ENCODE measurements at places on chromosomes 16 and 17.

- no peak for DNase-seq
Measured at GRCh38 chr16:57527610-57528360, 8.6 kb downstream of the CCDC102A start.

GRCh38 chr17:12965988-12966387 lies 51.8 kb downstream of the ELAC2 start:
- no peak for DNase-seq

DNA sequence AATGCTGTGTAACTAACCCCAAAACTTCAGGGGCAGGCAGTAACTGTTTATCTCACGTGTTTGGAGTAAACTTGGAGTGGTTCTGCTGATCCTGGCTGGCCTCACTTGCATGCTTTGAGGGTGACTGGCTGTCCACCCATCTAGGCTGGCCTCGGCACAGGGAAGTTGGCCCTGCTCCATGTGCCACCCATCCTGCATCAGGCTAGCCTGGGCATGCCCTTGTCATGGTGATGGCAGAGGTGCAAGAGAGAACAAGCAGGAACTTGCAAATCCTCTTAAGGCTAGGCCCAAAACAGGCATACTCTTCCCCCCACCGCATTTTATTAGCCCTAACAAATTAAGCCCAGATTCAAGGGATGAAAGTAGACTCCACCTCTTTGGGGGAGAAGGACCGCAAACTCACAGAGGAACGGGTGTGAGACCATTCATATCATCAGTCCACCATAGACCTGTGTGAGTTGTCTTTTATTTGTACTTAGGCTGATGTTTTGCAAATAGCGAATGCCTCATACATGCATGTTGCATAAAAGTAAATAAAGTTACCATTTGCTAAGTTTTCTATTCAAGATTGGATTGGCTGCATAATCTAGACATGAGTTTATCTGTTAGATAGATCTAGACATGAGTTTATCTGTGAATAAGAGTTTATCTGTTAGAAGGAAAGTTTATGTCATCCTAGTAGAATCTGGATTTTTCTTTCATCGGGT lies 221.0 kb downstream of the CCDC182 start:
- DNase-seq, result no peak

GRCh38 chr17:79607940-79608623 lies 2.8 kb downstream of the RBFOX3 start:
- DNase-seq, result peak; percentile 66

DNA sequence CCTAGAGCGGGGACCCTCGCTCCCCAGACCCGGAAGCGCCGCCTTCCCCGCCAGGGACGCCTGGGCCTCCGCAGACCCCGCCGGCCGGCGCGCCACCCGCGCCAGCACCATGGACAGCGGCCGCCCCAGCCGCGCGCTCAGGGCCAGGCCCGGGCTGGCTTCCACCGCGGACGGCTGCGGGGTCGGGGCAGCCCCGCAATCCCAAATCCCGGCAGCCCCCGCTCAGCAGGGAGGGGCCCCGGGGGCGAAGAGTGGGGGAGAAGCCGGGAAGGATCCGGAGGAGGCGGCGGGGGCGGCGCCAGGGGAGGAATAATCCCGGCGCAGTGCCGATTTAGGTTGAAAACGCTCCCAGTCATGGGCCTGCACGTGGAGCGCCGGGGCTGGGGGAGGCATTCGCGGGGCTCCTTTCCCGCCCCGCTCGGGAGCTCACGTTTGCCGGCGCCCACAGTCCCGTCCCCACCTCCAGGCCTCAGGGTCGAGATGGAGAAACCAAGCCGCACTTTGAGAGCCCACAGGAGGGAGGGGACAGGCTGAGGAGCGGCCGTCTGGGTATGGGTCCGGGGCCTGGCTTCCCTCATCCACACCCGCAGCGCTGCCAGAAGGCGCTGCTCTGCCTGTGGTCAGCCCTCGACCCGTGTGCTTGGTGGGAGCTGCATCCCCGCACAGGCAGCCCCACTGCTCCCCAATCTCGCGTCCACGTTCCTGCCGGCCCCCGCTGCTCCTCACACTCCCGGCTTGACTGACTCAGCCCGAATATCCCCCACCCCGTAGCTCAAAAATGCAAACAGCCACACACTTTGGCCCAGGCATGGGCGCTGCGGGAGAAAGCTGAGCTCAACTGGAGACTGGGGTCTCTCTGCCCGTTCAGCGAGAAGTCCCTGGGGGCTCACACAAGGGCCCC lies 4.7 kb downstream of the FBXL16 start:
- DNase-seq, result no peak

- DNase-seq, result peak; percentile 90
Measured at GRCh38 chr16:80806927-80807340, 2.5 kb upstream of the CDYL2 start.

GRCh38 chr17:332023-332422 lies 20.6 kb downstream of the RPH3AL start:
- DNase-seq, result no peak

GRCh38 chr17:63116228-63116627 lies 150.2 kb downstream of the TANC2 start:
- no peak for DNase-seq

DNA sequence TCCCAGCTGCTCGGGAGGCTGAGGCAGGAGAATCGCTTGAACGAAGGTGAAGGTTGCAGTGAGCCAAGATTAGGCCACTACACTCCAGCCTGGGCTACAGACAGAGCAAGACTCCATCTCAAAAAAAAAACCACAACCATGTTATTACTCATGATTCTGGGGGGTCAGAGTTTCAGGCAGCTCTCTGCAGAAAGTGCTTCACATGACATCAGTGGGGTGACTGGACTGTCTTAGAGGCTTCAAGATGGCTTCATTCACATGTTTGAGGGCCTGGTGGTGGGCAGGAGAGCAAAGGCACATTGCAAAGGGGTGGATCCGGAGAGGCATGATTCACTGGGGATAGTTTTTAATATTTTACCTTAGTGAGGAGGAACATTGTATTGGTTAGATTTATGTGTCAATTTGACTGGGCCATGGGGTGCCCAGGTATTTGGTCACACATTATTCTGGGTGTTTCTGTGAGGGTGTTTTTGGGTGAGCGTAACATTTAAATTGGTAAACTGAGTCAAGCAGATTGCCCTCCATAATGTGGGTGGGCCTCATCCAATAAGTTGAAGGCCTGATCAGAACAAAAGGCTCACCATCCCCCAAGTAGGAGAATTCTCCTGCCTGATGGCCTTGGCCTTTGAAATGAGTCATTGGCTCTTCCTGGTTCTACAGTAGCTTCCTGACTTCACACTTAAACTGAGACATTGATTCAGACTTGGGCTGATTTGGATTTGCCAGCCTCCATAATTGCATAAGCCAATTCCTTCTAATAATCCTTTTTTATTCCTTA lies 109.8 kb downstream of the GOSR1 start:
- DNase-seq, result no peak

- DNase-seq, result no peak
Measured at GRCh38 chr17:72407336-72407909, 286.6 kb downstream of the SOX9 start.

GRCh38 chr17:62706598-62707424 lies 79.3 kb downstream of the MRC2 start:
- no peak for DNase-seq

DNA sequence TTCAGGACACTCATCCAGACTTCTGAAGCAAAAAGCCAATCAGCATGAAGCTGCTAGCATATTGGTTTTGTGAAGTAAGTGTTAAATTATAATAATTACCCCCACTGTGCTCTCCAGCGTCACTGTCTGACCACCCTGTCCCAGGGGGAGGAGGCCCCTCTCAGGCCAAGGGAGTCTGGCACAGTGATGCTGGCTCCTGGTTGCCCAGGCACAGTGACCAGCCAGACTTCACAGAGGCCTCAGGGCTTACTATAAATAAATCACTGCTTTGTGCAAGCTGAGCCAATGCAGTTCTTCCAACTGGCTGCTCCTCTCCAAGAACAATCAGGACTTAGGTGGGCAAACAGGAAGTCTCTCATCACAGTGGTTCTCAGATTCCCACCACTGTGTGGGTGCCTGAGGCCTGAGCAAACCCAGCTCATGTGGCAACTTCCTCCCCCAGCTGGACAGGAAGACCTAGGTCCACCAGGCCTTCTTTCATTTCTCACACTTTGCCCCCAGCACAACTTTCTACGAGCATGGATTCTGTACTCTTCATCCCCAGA lies 1.7 kb upstream of the DBNDD1 start:
- no peak for DNase-seq

DNA sequence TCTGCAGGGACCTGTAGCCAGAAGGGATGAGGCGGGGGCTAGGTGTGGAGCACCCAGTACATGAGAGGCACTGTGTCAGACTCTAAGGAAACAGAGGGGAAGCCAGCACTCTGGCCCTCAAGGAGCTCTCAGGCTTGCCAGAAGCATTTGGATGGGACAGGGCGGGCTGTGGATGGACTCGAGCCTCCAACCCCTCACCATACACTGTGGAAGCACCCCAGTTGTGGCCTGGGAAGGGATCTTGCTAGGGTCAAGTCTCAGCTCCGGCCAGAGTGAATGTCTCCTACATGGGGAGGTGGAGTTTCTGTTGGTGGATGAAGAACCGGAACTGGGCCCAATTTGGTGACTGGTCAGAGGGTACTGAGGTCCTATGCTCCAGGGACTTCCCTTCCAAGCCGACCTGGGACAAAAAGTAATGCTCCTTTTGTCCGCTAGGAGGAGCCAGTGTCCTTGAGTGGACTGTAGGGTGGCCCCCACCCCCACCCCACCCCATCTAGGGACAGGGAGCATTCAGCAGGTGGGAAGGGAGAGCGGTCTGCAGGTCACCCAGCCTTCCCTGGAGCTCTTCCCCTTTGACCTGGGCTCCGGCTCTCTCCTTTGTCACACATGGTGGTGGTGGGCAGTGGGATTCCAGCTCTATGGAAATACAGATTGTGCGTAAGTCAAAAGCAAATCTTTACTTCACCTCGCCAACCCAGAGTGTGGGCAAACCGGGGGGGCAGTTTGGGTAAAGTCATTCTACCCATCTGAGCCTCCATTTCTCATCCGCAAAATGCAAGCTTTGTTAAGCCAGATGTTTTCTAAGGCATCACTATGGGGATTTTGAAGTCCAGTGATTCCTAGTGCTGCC lies 20.4 kb upstream of the PHB1 start:
- DNase-seq, result peak; percentile 52

DNA sequence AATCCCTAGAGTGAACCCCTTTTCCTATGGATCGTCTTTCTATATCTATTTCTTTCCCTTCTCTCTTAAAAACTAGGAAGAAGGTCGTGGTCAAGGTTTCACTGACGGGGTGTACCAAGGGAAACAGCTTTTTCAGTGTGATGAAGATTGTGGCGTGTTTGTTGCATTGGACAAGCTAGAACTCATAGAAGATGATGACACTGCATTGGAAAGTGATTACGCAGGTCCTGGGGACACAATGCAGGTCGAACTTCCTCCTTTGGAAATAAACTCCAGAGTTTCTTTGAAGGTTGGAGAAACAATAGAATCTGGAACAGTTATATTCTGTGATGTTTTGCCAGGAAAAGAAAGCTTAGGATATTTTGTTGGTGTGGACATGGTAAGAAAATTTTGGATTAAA lies 9.6 kb downstream of the CYLD start:
- no peak for DNase-seq

GRCh38 chr17:43732958-43733357 lies 25.6 kb downstream of the SOST start:
- DNase-seq, result no peak

- peak; percentile 82 for DNase-seq
Measured at GRCh38 chr16:11423315-11424117, 78.3 kb downstream of the RMI2 start.

- no peak for DNase-seq
Measured at GRCh38 chr17:596763-597644, 117.6 kb downstream of the VPS53 start.

- peak; percentile 22 for DNase-seq
Measured at GRCh38 chr16:89827383-89828198, 684 bp upstream of the SPIRE2 start.

DNA sequence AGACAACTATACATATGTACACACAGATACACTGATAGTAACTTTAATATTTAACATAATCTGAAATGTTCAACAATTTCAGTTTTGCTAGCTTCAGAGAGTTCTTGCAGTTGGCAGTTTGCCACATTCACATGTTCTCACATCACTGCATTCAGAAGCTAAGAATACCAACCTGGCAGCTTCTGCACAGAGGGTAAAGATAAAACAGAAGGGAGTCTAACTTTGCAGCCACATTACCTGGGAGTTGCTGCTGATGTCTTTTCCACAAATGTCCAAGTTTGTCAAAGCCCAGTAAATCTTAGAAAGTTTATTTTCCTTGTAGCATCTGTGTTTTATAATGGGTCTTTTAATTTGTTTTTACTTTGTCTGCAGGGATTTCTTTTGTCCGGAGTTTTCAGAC lies 332.0 kb downstream of the BCAS3 start:
- DNase-seq, result no peak

DNA sequence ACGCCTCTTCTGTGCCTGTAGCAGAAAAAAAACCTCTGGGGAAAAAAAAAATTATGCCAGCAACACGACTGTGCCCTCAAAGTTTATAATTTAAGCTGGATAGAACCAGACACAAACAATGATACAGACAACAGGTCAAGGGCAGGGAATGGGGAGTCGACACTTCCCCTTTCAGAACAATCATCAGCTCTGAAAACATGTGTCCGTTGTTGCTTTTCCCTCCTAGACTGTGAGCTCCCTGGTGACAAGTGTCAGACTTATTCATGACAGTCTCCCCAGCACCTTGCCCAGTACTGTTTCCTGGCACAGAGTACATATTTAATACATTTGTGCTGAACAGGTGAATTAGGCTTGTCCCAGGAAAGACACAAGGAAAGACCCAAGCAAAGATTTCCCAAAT lies 178.3 kb downstream of the SOX9 start:
- DNase-seq, result no peak

GRCh38 chr17:28807925-28808634 lies 34.5 kb downstream of the FAM222B start:
- DNase-seq, result no peak

DNA sequence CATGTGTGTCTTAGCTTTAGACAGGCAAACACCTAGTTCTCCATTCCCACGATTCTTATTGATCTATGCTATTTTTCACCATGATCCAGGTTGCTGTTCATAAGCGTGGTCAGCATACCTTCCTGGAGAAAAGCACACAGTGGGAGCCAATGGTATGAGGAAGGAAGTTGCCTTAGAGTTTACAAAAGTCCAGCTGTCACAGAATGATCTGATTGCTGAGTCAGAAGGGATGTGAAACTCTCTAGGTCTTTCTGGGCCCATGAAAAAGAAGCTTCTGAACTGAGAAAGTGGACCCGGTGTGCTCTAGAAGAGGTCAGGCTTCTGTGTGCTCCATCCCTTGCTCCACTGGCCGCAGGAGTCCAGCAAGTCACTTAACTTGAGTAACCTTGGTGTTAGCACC lies 71.0 kb upstream of the CCL1 start:
- peak; percentile 45 for DNase-seq

All from common myeloid progenitor, CD34-positive (primary cell).